Cerebellum (tissue), 4 donors: ENCODE measurements at places on chromosomes 1 and 21. TPM values are rescaled to one million over a fixed set of nuclear protein-coding genes. Genes with fewer than 3 reads are reported as not detected.

DNA sequence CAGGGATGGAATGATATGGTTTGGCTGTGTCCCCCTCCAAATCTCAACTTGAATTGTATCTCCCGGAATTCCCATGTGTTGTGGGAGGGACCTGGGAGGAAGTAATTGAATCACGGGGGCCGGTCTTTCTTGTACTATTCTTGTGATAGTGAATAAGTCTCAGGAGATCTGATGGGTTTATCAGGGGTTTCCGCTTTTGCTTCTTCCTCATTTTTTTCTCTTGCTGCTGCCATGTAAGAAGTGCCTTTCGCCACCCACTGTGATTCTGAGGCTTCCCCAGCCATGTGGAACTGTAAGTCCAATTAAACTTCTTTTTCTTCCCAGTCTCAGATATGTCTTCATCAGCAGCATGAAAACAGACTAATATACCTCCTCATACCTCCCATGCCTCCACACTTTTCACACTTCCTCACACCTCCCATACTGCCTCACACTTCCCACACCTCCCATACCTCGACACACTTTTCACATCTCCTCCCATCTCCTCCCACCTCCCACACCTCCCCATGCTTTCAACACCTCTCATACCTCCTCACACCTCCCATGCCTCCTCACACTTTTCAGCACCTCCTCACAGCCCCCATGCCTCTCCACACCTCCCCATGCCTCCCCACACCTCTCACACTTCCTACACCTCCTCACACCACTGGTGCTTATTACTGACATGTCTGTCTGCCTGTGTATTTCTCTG, 21.3 kb downstream of the GPR137B start:
- no peak for DNase-seq

GRCh38 chr1:240811256-240811655, 199.3 kb upstream of the GREM2 start:
- no peak for DNase-seq

DNA sequence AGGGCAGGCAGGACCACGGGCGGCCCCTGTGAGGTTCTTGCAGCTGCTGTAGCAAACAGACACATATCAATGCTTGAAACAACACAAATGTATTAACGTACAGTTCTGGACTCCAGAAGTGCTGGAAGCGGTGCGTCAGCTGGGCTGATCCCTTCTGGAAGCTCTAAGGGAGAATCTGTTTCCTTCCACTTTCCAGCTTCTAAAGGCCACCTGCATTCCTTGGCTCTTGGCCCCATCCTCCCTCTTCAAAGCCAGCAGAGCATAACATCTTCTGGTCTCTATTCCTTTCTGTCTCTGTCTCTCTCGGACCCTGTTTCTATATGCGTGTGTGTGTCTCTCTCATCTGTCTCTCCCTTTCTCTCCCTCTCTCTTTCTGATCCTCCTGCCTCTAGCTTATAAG, 102.3 kb downstream of the SPSB1 start:
- no peak for DNase-seq

GRCh38 chr1:160437432-160438316, 37.3 kb downstream of the VANGL2 start:
- DNase-seq, result no peak

DNA sequence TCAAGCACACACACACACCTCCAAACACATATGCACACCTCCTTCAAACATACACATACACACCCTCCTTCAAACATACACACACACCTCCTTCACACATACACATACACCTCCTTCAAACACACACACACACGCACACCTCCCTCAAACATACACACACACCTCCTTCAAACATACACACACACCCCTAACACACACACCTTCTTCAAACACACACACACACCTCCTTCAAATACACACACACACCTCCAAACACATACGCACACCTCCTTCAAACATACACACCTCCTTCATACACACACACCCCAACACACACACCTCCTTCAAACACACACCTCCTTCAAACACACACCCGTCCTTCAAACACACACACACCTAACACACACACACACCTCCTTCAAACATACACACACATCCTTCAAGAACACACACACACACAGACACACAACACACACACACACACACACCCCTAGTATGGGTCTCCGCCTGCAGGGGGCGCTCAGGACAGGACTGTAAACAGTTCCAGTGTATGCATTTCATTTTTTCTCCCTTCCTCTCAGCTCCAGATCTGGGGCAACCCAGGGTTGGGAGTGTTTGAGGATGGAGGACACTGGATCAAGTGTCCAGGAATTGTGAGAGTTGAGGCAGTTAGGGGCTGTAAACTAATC, 12.1 kb downstream of the LGR6 start:
- DNase-seq, result no peak

- no peak for DNase-seq
Measured at GRCh38 chr1:161805399-161806197, 39.5 kb downstream of the ATF6 start.

- DNase-seq, result no peak
Measured at GRCh38 chr1:205719762-205720161, 30.2 kb downstream of the NUCKS1 start.

DNA sequence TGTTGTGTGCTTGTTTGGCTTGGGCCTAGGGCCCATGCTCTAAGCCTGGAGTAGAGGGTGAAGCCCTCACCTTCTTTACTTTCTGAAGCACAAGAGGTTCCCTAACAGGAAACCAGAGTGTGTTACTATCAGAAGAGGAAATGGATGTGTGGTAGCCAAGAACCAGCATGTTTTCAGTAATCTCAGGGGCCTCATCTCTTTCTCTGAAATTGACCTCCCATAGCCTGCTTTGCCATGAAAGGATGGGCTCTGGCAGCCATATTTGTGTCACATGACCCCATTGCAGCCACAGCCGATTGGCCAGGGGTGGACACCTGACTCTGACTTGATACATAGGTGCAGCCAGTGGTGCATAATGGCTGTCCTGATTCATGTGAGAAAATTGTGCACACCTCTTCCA, 18.6 kb downstream of the A3GALT2 start:
- DNase-seq, result no peak

GRCh38 chr1:205354259-205355074, 2.3 kb downstream of the KLHDC8A start:
- peak; percentile 68 for DNase-seq

DNA sequence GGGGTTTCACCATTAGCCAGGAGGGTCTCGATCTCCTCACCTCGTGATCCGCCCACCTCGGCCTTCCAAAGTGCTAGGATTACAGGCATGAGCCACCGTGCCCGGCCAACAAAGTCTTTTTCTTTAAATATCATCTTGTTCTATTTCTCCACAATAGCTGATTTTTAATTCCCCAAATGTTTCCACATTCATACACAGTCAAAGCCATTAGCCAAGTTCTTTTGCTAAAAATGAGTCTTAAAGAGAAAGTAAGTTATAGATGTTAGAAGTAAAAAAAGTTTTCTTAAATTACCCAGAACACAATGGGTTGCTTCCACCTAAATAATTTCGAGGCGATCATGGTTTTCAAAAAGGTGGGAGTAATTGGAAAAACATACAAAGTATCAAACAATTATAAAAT, 30.6 kb downstream of the C2CD2 start:
- no peak for DNase-seq

DNA sequence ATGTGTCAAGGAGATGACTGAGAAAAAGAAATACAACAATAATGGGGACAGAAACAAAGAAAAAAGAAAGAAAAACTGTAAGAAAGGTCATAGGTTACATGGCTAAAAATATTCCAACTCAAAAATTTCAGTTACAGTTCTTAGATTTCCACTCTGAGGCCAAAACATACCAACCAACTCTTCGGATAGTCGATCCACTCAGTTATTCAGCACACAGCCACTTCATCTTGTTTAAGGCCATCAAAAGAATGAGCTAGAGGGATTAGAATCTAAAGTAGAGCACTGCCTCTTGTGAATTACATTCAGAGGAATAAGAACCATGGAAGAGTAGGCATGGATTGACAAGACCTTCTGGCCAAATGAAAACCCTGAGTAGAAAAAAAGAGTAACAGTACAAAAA, 277.0 kb downstream of the MRPL39 start:
- no peak for DNase-seq

TCHH gene
- total RNA-seq, result 0.27 TPM

KLHDC8A gene
- total RNA-seq, result 28.9 TPM

ITLN2 gene
- total RNA-seq, result not detected

ESRRG gene
- total RNA-seq, result 131 TPM

C1orf226 gene
- total RNA-seq, result 3.4 TPM

GNL2 gene
- 39.9 TPM for total RNA-seq

RIPK4 gene
- total RNA-seq, result 0.18 TPM

PRDM2 gene
- total RNA-seq, result 40.6 TPM

NHLH1 gene
- total RNA-seq, result 14.3 TPM

KRTAP7-1 gene
- total RNA-seq, result not detected

IL19 gene
- not detected for total RNA-seq
